ENCODE measurements at places on chromosomes 12 and 14.

GRCh38 chr12:56333197-56333678 is 562 bp downstream of the PAN2 start:
- no peaks in the 10 kb centered on the region for H3K27me3 ChIP-seq
- peaks cover 11% of the 10 kb centered on the region for H3K4me1 ChIP-seq
- no peak for DNase-seq

DNA sequence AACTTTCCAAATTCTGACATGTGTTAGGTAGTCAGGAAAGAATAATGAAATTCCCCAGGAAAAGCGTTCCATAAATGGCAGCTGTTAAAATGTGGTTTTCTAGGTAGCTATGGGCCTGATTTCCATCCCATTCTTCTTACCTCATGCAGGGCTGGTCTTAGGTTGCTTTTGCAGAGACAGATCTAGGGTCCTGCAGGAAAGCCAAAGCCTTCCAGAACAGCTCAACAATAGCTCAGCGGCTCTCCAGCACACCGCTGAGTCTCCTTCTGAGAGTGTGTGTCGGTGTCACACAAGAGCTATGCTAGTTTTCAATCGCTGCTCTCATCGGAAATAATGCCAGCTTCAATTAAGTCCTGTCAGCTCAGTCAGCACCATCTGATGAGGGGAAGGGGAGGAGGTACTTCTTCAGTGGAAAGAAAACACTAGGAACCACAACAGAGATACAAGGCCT is 106.7 kb downstream of the TMEM30B start:
- DNase-seq = no peak
- no peaks in the 10 kb centered on the region for H3K4me1 ChIP-seq
- no peak overlapping the region for H3K27ac ChIP-seq
- no peak overlapping the region for H3K4me3 ChIP-seq

GRCh38 chr12:24728366-24728765 is 220.5 kb downstream of the BCAT1 start:
- no peak overlapping the region for H3K27ac ChIP-seq
- DNase-seq = peak; percentile 28
- H3K27me3 ChIP-seq = no peaks in the 10 kb centered on the region
- H3K4me1 ChIP-seq = no peaks in the 10 kb centered on the region

DNA sequence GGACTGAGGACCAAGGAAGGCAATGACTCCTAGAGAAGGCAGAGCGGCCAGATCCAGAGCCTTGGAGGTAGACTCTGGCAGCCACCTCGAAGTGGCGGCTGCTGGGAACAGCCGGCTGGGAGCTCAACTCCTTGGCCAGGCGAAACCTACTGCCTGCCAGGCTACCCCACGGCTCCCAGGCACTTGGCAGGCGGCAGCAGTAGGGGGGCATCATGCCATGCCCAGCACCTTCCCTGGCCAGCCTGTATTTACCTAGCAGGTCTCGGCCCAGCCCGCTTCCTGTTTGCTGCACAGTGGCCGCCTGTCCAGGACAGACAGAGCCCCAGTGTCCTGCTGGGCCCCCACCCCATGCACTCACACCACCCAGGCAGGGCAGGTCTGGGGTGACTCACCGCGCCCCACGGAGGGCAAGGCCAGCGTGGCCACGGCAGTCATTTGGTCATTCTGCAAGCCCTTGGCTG is 10.2 kb downstream of the TRPV4 start:
- no peak for DNase-seq
- no peak overlapping the region for H3K27ac ChIP-seq
- no peaks in the 10 kb centered on the region for H3K36me3 ChIP-seq
- H3K4me1 ChIP-seq = no peaks in the 10 kb centered on the region
- H3K27me3 ChIP-seq = no peaks in the 10 kb centered on the region
- no peak overlapping the region for H3K4me3 ChIP-seq
